Activated CD4-positive, alpha-beta T cell treated with anti-CD3 and anti-CD28 coated beads, Interleukin-10, Interleukin-2, amounts not matched to agents 100 ng/mL and 50 ng/mL, durations not matched to agents 16 hours and 8 hours (primary cell): ENCODE measurements at places on chromosomes 3 and 15.

DNA sequence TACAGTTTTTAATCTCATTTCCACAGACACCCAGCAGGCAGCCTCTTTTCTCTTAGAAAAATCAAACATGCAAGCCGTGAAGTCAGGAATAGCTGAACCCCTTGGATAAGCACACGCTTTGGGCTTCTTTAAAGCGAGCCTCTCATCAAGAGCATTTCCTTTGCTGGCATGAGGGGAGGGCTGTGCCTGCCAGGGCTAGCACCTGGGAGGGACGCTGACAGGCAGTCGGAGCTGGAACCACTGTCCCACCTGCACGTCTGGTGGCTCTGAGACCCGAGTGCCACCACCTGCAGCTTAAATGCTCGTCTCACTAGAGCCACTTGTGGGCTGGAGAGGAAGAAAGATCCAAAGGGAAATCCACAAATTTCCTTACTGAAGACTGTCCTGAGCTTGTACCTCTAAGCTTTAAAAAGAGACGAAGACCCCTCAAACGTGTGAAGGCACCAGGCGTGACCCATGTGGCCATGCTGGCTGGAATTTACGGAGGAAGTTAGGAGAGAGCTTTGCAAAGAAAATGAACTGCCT lies 9.4 kb downstream of the MAP6D1 start:
- no peak for DNase-seq

- no peak for DNase-seq
Observed at GRCh38 chr3:10527295-10528001, 22.1 kb upstream of the ATP2B2 start.

- no peak for DNase-seq
Observed at GRCh38 chr3:157125101-157125500, 34.8 kb downstream of the CCNL1 start.

DNA sequence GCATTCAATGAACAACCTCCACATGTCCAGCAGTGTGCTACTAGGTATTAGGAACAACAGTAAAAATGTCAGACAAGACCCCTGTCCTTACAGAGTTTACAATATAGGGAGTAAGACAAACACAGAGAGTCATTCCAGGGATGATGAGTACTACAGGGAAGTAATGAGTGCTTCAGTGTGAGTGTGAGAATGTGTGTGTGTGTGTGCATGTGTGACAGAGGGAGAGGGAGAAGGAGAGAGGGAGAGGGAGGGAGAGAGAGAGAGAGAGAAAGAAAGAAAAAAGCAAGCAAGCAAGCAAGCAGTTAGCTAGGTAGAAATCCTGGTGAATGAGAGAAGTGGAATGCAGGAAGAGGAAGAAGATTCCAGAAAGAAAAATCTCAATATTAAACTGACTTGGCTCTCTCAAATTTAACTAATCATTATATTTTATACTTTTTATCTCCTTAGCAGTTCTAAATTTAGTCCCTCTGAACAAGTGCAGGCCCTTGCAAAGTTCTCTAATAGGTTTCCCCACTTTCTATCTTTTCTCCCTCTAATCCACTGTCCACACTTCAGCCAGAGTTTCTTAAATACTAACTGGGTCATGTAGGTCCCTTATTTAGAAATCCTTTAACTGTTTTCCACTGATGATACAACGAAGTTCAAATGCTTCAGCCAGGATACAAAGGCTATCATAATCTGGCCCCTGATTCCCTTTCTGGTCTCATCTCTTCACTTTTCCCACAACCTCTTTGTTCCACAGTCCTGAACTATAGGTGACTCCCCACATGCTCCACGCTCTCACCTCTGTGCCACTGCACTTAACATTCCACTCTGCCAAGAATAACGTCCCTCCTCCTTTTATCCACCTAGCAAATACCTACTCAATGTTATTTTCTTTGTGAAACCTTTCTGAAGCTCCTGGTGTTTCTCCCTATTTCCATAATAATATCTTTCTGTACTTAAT lies 10.3 kb downstream of the DCBLD2 start:
- no peak for DNase-seq

- DNase-seq: no peak
Observed at GRCh38 chr3:20776692-20777091, 590.7 kb upstream of the SGO1 start.
